CD4-positive, alpha-beta T cell treated with Interferon alpha-2 for 1 hour (primary cell): ENCODE measurements at places on chromosomes 7 and 10.

GRCh38 chr10:31549896-31550295, 230.9 kb downstream of the ZEB1 start:
- DNase-seq = no peak

DNA sequence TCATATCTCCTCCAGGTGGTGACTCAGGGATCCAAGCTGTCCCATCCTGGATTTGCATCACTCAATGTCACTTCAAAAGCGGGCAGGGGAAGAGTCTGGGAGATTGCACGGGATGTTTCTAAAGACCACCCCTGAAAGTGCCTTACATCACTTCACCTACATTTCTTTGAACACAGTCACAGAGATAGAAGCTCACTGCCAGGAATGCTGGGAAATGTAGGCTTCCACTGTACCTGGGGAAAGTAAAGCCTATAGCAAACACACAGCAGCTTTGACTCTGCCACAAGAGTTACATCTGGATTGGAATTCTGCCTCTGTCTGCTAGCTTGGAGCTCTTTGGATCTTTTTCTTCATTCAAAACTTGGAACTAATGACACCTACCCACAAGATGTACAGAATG, 300.9 kb downstream of the WDR11 start:
- DNase-seq = no peak

GRCh38 chr7:133265821-133266220, 12.9 kb downstream of the EXOC4 start:
- no peak for DNase-seq

GRCh38 chr10:46055771-46056170, 9.7 kb upstream of the MSMB start:
- DNase-seq = no peak

GRCh38 chr7:43905209-43905946, 1.0 kb downstream of the URGCP start:
- DNase-seq = no peak

GRCh38 chr7:55423277-55423711, 58.2 kb downstream of the LANCL2 start:
- DNase-seq = no peak

GRCh38 chr7:26078437-26079336, 73.3 kb upstream of the NFE2L3 start:
- peak; percentile 81 for DNase-seq

DNA sequence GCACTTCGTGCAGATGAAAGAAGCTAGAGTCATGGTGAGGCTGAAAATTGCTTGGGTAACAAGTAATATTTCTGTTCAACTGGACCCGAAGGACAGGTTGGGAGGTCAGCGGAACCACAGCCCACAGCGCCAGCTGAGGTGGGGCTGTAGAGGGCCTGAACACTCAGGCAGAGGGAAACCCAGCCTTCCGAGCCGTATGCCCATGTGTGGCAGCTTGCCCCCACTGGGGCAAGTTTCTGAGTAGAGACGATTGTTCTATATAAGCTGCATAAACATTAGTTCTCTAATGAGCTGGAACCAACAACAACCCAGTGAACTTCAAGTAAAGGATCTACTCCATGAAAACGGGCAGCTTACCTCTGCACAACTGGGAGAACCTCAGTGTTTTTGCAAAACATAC, 58.4 kb upstream of the TNS3 start:
- no peak for DNase-seq

DNA sequence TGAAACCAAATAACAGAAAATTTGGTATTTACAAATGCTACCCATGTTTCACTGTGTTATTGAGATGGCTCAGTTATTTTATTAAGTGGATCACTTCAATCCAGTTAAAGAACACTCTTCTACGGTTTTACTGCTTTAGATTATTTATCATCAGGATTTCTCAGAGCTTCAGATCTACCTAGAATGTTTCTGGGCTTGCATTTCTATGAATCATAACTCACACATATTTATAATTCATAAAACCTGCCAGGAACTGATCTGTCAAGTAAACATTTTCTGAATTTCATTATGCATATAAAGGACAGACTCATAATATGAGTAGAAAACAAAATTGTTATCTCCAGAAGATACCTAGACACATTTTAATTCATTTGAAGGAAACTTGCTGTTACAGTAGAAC, 1172.3 kb upstream of the LRRTM3 start:
- DNase-seq = no peak

GRCh38 chr10:27911539-27911938, 87.3 kb downstream of the ODAD2 start:
- no peak for DNase-seq

DNA sequence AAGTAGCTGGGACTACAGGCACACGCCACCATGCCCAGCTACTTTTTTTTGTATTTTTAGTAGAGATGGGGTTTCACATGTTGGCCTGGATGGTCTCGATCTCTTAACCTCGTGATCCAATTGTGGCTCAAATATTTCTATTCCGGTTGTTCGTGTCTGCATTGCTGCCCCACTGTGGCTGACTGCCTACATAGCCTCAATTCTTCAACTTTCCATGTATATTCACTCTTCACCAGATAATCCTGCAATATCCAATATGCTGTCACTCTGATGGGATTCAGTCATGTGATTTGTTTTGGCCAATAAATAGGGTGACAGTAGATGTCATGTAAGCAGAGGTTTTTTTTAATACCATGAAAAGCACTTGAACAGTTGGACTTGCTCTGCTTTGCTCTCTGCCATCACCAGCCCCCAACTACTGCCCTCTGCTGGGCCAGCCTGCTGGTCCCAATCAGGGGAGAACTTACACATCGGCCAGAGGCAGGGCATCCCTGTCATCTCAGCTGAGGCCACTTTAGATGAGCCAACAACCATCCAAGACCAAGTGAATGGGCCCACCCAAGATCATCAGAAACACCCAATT, 56.7 kb downstream of the NSUN6 start:
- no peak for DNase-seq

GRCh38 chr10:111360260-111360925, 283.6 kb downstream of the ADRA2A start:
- DNase-seq = no peak

- no peak for DNase-seq
These were observed 30.6 kb downstream of the SVOPL start for GRCh38 chr7:138670594-138670993.

- no peak for DNase-seq
These were observed 66.7 kb downstream of the CCDC3 start for GRCh38 chr10:12934777-12935176.

- peak; percentile 2 for DNase-seq
These were observed 100.7 kb downstream of the NKX6-2 start for GRCh38 chr10:132685101-132685891.

- DNase-seq = no peak
These were observed 205.4 kb upstream of the SH2B2 start for GRCh38 chr7:102081244-102081627.
